ENCODE measurements at places on chromosomes 1 and 21.
A peak's percentile ranks its signal among the peaks of the same experiment; 100 is the strongest.

DNA sequence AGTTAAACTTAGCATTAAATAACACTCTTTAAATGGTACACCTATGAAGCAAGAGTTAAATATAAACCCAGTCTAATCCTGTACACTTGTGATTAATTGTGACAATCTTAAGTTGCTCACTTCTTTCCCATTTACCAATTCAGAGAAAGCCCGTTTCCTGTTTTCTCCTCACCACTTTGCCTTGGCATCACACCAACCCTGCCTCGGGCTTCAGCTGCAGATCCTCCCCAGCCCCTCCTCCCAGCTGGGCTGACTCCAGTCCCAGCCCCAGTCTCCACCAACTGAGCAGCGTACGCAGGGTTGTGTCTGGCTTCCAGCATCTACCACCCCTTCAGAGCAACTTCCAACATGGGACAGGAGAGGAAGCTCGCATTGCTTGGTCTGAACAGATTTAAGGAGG lies 4.1 kb downstream of the PYCR2 start:
- peak; percentile 75 for DNase-seq

DNA sequence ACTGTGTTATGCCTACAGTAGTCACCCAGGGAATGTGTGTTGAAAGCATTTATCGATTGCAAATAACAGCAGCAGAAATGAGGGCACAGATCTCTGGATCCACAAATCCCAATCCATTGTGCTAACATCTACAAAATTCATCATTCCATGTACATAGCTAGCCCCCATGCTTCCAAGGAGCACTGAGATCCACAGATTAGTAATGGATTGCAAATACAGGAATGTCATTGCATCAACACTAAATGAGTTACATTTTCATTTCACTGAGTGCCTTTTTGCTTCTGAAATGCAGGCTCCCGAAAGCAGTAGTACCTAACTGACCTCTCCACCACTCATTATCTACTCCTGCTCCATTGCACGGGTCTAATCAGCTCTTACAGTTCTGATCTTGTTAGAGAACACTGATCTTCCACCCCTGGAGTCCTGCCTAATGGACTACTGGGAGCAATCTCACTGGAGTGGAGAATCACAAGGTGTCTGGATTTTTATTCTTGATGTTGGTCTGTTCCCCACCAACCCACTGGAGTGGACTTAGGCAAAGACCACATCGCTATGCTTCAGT lies 30.5 kb downstream of the ASTN1 start:
- no peak for DNase-seq

- no peak for DNase-seq
Measured at GRCh38 chr21:33112681-33113080, 42.7 kb downstream of the OLIG1 start.

DNA sequence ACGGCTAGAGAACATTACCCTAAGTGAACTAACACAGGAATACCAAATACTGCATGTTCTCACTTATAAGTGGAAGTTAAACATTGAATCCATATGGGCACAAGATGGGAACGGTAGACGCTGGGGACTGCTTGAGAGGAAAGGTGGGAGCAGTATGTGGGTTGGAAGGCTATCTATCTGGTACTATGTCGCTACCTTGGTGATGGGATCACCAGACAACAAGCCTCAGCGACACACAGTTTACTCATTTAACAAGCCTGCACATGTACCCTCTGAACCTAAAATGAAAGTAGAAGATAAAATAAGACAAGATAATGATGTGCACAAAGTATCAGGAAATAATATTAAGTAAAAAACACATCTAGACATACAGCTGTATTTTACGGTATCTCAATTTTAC lies 819 bp downstream of the PYHIN1 start:
- no peak for DNase-seq

- peak; percentile 22 for DNase-seq
Measured at GRCh38 chr1:87766737-87767136, 438.1 kb downstream of the LMO4 start.

- no peak for DNase-seq
Measured at GRCh38 chr1:43272161-43272560, 2.4 kb downstream of the TMEM125 start.

DNA sequence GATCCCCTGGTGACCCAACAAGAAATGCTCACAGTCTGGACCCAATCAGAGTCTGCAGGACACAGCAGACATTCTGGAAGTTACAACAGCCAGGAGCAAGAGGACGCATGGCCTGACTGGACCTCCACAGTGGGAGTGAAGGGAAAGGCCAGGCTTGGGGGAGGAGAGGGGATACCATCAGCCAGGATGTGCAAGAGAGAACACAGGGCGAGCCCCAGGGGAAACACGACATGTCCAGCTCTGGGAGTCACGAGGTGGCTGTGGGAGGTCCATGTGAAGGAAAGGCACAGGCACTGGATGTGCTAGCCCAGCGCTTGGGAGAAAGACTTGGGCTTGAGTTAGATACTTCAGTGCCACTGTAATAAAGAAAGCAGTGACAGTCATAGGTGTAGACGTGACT lies 87.3 kb downstream of the HSF2BP start:
- DNase-seq = no peak

DNA sequence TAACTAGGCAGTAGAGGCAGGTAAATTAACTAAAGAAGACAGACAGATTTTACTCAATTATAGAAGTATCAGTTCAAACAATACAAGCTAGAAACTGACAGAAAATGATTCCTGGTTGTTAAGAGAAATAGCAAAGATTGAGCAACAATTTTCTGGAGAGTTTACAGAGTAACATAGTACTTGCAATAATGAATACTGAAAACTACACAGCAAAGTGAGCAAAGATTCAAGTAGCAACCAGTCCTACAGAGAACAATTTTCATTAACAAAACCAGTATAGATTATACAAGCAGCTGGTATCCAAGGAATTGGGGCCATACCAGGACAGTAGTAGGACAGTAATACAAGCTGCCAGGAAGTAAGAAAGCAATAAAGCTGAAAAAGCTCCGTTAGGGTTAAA lies 37.6 kb downstream of the EYA3 start:
- no peak for DNase-seq

GRCh38 chr1:93980320-93981273 lies 71.4 kb upstream of the GCLM start:
- peak; percentile 80 for DNase-seq

DNA sequence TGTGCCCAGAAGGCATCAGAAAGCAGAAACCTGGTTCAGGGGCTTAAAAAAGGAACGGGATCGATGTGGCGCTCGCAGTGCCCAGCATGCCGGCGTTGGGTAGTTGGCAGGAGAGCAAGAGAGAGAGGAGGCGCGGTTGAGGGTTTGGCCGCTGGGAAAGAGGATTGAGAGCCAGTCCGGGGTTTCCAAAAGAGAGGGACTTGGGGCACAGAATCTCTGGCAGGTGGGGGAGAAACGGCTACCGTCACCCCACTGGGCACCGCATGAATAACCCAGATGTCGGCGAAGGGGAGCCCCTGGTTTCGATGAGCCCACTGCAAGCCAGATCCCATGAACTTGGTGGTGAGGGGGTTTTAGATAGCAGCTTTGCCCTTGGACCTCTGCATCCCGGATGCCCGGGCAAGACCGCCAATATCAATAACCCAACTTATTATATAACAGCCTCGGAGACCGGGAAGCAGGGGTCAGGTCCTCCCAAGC lies 60.4 kb upstream of the ACOT11 start:
- no peak for DNase-seq

GRCh38 chr1:17056551-17056950 lies 2.7 kb upstream of the SDHB start:
- no peak for DNase-seq

GRCh38 chr1:15181564-15181963 lies 28.0 kb downstream of the TMEM51 start:
- no peak for DNase-seq

GRCh38 chr1:78427506-78427905 lies 63.3 kb upstream of the PTGFR start:
- DNase-seq = no peak

DNA sequence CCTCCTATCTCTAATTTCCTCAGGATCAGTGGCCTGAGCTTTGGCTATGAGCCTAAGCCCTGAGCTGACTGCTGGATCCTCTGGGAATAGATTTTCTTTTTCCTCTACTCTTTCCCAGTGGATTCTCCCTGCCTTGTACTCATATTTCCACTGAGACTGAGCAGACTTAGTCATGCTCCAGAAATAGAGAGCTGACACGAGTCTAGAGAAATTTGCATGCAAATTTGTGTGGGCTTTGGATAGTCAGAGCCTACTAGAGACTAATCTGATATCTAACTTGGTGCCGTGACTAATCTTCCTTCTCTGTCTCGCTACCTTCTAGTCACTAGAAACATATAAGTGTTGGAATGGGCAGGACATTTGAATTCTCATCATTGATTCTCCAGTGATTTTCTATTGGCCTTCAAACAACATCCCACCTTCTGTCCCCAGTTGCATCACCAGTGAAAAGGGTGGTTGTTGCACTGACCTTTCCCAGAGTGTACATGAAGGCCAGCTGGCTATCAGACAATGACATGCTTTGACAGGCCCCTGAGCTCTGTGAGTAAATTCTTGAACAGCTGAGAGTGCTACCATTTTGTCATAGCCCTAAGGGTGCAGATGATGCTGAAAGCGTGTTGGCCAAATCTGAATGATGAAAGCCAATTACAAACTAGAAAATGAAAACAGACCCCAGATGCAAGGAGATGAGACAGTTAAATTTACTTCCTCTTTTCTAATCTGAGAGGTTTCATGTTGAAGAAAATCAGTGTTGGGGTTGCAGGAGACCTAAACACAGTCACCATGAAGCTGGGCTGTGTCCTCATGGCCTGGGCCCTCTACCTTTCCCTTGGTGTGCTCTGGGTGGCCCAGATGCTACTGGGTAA lies at the start of gene FCRLA:
Gene FCRLA, plus strand, starts transcription at position 748 of the 866 bp plus-strand sequence. Its CDS starts 36 bp downstream, at position 784.
- DNase-seq = peak; percentile 99

GRCh38 chr1:7430691-7431090 lies 340.4 kb upstream of the VAMP3 start:
- DNase-seq = no peak

GRCh38 chr1:69411617-69412016 lies 156.1 kb upstream of the LRRC7 start:
- DNase-seq = no peak

GRCh38 chr1:50175719-50176639 lies 67.3 kb downstream of the ELAVL4 start:
- no peak for DNase-seq

- DNase-seq = peak; percentile 80
Measured at GRCh38 chr1:9294910-9295636, 2.4 kb downstream of the SPSB1 start.

- DNase-seq = no peak
Measured at GRCh38 chr21:42120101-42120902, 49.2 kb downstream of the UMODL1 start.

DNA sequence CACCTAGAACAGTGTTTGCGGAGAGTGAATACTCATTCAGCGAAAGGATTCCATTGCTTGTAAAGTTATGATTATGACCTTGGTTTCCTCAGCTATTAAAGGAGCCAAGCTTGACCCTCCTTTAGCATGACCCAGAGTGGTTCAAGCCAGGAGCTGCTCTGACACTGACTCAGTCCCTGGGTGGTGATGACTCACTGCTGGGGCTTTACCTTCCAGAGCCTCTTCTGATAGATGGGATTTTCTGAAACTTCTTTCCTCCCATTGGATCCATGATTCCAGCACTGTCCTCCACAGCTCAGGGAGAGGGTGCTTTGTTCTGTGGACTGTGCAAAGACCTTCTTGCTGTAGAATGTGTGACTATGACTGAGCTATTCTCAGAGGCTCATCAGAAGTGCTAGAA lies 77.4 kb downstream of the S1PR1 start:
- DNase-seq = peak; percentile 45

- DNase-seq = no peak
Measured at GRCh38 chr1:116934586-116935207, 25.0 kb downstream of the PTGFRN start.

GRCh38 chr1:176338877-176339276 lies 124.1 kb upstream of the PAPPA2 start:
- DNase-seq = no peak

- no peak for DNase-seq
Measured at GRCh38 chr1:861714-862113, 62.0 kb upstream of the SAMD11 start.

- no peak for DNase-seq
Measured at GRCh38 chr1:219483530-219483929, 129.4 kb downstream of the ZC3H11B start.

DNA sequence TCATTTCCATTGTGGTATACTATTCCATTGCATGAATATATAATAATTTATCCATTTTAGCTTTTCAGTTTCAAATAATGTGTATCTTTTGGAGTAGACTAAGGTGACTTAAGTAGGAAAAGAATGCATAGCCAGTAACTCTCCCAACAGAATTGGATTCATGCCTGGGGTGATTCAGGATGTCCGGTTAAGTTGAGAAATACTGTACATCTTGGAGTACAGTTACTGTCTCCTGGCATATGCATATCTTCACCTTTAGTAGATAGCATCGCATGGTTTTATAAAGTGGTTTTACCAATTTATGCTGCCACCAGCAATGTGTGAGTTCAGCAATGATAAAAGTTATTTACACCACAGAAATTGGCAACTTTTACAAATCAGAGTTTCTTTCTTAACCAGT lies 18.6 kb upstream of the SLC6A9 start:
- peak; percentile 92 for DNase-seq

DNA sequence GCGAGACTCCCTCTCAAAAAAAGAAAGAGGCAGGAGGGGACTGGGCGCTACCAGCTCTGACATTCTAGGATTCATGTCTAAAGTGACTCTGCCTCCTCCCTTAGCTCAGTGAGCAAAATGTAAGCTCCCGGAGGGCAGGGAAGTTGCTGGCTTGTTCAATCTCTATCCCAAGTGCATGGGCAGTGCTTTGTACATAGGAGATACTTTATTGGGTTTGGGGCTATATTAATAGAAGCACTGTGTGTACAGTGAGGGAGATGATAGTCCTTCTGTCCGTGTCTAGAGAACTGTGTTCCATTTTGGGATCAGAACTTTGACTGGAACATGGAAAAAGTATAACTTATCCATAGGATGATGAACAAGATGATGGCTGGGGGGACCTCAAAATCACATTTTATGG lies 16.7 kb upstream of the LUZP1 start:
- no peak for DNase-seq

GRCh38 chr1:210695026-210695425 lies 366.3 kb downstream of the HHAT start:
- peak; percentile 36 for DNase-seq

GRCh38 chr1:109765483-109765815 lies 1.7 kb upstream of the EPS8L3 start:
- no peak for DNase-seq

DNA sequence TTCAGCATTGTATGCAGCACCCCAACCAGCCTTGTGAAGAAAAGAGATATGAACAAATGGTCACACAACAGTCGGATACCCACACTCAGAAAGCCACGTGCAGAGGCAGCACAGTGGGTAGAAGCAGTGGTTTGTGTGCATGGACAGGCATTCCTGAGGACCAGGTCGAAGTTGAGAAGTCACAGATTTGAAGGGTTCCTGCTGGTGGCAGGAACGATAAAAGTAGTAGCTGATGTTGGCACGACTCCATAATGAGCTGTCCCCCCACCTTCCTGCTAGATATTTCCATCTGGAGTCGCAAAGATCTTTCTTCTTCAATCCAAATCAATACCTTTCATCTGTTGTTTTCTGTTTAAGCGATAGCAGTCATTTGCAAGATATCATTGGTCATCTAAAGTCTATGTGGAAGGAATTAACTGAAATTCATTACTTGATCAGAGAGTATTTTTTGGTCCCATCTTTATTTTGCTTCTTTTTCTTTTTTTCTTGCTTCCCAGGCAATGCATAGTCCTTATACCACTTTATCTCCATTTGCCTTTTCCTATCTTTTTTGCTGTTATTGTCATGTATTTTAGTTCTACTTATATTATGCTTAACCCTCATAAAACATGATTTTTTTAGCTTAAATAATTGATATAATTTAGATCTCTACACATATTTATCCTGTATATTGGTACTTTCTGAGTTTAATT lies 176.4 kb downstream of the DHRS3 start:
- no peak for DNase-seq
